AG09319 (cell line): ENCODE measurements at places on chromosomes 12 and 14.

DNA sequence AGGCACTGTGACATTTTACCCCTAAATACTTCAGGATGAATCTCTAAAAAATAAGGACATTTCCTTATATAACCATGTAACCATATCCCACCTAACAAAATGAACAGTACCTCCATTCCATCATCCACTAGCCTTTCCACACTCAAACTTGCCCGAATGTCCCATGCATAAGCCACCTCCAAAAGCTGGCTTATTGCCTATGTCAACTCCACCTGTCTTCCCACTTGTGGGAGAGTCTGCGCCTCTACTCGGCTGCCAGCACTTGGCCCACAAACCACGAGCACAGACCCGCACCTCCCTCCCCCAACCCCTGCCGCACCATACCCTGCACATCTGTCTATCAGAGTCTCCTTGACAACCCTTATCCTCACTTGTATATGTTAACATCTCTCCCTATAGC is 165.8 kb downstream of the CALM1 start:
- DNase-seq: no peak

DNA sequence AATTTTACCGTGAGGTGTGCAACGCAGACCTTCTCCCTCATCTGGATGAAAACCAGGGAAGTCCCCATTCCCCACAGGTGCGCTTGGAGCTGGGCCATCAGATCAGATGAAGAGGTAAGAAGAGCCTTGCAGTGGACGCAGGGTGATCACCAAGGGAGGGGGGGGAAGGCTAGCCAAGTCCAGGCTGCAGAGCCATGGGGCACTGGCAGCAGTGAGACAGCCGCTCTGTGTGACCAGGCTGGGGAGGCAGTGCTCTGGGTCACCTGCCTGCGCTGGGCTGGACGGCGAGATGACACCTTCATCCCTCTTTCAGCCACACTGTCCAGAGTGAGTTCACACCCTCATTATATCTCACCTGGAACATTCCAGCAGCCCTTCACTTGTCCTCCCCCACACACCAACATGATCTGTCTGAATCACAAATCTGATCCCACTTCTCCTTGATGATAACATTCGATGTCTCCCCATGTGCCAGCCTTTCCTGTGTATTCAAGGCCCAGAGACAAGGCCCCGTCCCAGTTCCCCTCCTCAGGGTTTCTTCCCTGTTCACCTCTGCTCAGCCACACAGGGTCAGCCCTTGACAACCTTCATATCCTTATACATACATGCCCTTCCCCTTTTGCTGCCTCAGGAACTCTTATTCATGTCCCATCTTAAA is 65.9 kb upstream of the VASH1 start:
- DNase-seq: no peak

DNA sequence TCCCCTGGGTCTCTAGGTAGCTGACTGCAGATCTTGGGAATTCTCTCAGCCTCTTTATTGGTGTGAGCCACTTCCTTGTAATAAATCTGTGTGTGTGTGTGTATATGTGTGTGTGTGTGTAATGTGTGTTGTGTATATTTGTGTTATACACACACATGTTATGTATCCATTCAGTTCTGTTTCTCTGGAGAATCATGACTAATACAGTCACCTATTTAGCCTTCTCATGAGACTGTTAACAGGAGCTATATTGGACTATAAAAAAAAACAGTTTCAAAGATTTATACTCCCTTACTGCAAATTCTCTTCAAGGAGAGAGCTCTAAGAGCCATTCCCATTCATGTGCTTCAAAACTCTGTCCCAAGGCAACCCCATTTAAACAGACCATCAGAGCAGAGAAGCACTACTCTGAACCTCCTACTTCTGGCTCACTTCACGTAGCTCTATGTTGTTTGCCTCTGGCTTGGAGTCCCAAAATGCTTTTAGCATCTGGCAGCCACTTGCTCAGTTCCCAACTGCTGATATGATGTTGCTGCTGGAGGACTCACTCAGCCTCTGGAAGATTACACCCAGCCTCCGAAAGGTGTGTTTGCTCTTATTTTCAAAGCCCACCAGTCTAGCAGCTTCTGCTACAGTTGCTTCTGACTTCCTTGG is 48.7 kb upstream of the KITLG start:
- DNase-seq: no peak

DNA sequence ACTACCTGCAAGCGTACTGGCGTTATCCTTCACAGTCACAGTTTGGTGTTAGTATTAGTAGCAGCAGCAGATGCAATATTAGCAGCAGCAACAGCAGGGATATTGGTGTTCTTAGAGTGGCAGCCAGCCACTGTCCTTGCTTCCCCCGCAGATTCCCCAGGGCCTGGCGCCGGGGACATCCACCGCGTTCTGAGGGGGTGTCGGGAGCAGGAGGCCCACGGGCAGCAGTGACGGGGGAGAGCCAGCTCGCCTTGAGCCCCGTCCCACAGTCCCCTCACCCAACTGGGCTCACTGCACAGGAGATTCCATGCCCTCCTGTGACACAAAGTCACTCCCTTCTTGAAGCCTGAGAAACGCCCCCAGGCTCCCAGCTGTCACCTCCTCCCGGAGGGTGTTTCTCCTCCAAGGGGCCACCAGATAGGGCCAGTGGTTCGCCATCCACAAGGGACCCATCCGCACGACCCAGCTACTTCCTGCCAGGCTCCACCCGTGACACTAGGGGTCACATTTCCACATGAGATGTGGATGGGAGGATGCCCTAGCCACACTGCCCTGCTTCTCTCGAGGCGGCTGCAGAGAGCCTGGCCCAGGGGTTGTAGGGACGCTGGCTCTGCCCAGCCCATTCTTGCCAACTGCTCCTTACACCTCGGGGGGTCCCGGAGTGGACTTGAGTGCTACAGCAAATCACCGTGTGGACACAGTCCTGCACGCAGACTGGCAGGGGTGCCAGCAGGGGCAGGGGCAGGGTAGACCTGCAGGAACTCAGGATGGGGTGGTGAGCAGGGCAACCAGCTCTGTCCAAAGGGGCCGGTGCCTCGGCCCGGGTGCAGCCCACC is 123.1 kb downstream of the PIWIL1 start:
- DNase-seq: no peak

- no peak for DNase-seq
Measured at GRCh38 chr12:84222841-84223240, 689.8 kb downstream of the SLC6A15 start.

- DNase-seq: no peak
Measured at GRCh38 chr12:66367015-66367667, 64.8 kb downstream of the HELB start.

DNA sequence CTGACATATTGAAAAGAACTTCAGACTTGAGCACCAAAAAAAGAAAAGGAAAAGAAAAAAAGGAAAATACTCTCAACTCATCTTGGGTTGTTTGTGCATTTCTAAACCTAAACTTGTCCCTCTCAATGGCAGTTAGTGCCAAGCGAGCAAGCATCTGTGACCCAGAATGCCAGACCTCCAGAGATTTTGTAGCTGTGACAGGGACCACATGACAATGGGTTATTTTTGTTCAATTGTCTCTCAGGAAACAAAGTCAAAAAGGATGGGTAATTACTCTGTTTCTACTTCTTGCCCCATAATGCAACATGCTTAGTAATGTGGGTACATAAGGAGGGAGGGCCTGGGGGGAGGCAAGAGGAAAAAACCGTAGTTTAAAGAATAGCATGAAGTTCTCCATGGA is 285.7 kb upstream of the RTL1 start:
- no peak for DNase-seq

DNA sequence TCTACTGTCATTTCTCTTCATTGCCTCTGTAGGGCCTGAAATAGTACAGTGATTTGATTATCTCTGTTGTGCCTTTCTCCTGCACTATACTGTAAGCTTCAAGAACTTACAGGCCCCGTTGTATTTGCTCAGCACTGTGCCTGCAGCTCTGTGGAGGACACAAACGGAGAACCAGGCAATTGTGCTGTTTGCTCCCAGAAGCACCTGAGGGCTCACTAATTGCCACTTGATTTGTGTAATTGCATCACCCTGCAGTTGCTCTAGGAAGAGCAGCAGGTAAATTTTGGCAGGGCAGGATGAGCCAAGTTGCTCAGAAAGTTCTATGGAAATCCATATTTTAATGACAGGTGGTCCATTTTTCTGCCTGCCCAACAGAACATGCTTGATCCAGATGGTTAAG is 11.6 kb upstream of the KRT82 start:
- no peak for DNase-seq

DNA sequence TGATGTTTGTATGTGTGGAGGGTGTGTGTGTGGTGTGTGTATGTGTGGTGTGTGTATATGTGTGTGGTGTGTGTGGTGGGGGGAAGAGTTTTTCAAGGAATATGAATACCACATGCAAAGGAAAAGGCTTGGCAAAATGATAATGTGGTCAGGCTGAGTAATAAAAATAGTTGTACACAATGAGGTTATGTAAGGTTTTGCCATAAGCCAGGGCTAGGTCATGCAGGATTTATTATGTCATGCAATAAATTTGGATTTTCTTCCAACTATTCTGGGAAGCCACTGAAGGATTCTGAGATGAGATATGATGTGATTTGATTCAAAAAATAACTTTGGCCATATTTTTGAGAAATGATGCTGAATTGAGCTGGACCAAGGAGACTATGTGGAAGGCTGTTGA is 1191.6 kb upstream of the SEL1L start:
- DNase-seq: no peak

- no peak for DNase-seq
Measured at GRCh38 chr14:87615822-87616679, 376.9 kb downstream of the GALC start.

- no peak for DNase-seq
Measured at GRCh38 chr14:59925797-59926196, 5.9 kb downstream of the LRRC9 start.

DNA sequence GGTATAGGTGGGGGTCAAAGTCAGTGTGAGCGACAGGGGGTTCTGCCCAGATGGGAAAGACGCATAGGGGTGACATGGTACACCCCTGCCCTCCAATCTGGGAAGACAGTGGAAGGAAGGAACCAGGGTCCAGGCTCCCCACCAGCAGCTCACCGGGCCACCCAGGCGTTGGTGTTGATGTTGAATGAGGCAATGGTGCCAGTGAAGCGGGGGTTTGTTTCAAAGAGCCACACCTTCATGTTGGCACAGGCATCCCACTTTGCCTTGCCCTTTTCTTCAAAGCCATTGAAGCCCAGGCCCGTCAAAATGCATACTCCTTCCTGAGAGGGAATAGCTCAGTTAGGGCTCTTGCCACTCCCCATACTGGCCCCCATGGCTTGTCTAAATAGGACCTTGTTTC is 7.5 kb downstream of the EMG1 start:
- DNase-seq: no peak

DNA sequence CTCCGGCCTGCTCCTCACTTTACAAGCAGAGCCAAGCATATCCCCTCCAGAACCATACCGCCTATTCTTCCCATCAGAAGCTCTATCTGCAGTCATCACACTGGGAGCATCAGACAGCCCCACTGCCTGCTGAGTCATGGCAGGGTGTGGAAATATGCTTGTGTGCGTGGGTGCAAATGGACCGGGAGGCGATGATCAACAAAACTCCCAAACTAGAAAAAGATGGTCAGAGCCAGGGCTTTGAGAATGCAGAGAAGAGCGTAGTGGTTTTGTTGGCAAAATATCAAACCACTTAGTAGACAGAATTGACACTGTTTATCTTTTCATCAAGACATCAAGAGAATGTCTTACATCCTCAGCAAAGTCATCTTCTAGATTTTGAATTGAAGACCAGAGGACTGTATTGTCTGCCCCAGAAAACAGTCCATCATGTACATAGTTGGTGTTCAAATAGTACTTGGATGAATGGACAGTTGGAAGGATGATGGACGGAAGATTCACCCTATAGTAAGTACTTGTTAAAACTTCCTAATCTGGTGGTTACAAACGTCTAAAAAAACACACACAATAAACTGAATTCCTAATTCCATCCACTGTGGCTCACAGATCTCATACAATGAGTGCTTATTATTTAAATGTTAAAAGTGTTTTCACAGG is 54.9 kb downstream of the VWF start:
- DNase-seq: peak; percentile 85

GRCh38 chr14:88323086-88323522 is at the start of gene KCNK10:
Gene KCNK10, minus strand, starts transcription at chr14:88323269. Its CDS starts 471 bp downstream, at chr14:88322798.
- DNase-seq: no peak

DNA sequence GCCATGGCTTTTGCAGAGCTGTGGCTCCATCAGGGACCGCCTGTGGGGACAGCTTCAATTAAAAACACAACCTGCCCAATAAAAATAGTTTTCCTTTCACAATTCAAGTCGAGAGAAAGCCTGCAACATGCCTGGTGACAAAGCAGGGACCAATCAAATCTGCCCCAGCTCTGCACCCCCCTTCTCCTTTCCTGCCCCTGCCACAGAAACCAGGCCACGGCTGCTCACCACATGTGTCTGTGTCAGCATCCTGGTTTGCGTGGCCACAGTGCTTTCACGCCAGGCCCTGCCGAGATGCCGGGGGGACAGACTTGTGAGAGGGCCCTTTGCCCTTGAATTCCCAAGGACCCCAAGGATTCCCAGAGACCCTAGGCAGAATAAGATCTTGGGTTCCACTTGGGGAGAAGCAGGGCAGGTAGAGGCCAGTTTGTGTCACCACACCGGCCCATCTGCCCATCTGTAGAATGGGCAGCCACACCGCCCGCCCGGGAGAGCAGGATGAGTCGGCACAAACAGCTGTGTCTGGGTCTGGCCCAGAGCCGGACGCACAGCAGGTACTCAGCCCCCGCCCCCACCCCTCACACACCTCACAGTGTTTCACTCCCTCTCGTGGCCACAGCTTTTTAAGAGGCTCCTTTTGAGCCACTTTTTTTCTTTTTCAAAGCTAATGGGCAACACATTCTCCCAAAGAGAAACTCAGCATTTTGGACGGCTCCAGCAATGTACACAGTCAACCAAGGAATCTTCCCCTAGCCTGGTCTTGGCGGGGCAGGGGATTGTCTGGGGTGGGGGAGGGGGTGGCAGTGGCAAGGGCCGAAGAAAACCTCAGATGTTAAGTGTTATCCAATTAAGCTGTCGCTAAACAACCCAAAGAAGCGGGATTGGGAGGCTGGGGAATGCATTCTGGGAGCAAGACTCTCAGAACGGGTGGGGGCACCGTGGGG is 41.5 kb downstream of the BCL11B start:
- DNase-seq: no peak

- DNase-seq: no peak
Measured at GRCh38 chr12:118751355-118751754, 230.0 kb upstream of the SRRM4 start.

- DNase-seq: no peak
Measured at GRCh38 chr12:130787445-130788410, 51.3 kb downstream of the STX2 start.

DNA sequence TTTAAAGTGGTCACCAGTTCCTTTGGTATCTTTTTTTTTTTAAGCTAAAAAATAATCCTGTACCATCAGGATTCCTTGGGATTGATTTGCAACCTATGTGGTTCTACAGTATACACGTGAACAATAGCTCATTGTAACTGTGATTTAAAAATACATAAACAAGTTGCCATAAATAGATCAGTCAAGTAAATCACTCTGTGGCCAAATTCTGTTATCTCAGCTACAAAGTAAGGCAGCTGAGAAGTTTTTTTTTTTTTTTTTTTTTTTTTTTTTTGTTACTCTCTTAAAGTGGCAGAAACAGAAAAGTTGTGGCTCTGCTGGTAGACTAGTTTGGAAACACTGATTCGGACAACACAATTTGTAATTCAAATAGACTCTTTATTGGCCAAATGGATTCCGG is 104.5 kb downstream of the PRICKLE1 start:
- no peak for DNase-seq
